ENCODE measurements at places on chromosomes 3 and 15.

DNA sequence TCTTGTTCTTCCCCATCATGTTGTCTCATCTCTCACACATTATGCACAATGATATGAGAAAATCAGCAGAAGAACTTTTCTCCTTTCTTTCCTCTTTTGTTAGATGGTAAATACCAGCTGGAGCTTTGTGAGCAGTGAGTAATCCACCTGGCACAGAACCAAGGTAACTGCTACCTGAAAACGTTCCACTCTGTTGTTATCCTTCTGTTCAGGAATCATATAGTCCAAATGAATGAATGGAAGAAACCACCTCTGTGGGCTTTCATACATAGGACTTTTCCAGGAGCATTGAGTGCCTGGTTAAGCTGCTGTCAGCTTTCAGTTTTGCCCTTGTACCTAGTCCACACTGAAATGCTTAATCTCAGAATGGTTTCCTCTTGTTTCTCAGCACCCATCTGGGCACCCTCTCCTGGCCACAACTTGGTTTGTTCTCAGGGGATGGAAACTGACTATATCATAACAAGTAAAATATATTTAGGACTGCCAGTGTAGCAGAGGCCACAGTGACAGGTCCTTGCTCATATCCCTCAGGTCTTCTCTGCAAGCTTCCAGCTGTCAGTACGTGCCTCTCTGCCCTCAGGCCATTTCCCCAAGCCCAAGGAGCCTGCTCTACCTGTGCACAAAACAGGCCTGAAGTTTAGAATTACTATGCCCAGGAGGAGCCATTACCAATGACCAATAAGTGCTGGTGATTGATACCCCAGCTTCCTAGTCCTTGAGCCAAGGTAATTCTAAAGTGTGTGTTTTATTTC, 23.5 kb upstream of the SLC4A7 start:
- DNase-seq: no peak

GRCh38 chr3:119311081-119311925, 17.1 kb downstream of the ARHGAP31 start:
- no peak for DNase-seq

- DNase-seq: no peak
These were observed 36.2 kb downstream of the SSR3 start for GRCh38 chr3:156518726-156519125.

GRCh38 chr3:52503788-52504424, 8.8 kb downstream of the STAB1 start:
- DNase-seq: no peak

DNA sequence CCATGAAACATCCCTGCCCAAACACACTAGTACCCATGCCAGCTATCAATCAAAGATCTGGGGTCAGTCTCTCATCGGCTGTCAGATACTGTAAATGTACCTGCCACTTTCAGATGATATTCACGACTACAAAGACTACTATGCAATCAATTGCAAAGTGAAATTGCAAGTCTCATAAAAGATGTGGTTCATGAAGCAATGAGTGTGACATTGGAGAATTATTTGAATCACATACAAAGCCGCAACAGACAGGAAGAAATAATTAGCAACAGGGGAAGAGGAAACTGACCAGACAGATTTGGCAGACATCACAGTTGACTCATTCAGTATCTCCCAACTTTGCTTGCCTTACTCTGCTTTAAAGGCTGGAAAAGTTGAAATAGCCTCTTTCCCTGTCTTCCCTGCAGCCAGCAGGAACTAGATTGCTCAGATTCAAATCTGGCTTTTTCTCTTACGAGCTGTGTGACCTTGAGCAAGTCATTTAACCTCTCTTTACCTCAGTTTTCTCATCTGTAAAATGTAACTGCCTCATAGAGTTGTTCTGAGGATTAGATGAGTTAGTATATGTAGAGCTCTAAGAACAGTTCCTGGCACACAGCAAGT, 95.7 kb upstream of the C3orf80 start:
- DNase-seq: no peak

GRCh38 chr15:88657326-88658069, 18.7 kb downstream of the ISG20 start:
- peak; percentile 32 for DNase-seq

- no peak for DNase-seq
These were observed 35.4 kb downstream of the PCOLCE2 start for GRCh38 chr3:142853270-142854168.

DNA sequence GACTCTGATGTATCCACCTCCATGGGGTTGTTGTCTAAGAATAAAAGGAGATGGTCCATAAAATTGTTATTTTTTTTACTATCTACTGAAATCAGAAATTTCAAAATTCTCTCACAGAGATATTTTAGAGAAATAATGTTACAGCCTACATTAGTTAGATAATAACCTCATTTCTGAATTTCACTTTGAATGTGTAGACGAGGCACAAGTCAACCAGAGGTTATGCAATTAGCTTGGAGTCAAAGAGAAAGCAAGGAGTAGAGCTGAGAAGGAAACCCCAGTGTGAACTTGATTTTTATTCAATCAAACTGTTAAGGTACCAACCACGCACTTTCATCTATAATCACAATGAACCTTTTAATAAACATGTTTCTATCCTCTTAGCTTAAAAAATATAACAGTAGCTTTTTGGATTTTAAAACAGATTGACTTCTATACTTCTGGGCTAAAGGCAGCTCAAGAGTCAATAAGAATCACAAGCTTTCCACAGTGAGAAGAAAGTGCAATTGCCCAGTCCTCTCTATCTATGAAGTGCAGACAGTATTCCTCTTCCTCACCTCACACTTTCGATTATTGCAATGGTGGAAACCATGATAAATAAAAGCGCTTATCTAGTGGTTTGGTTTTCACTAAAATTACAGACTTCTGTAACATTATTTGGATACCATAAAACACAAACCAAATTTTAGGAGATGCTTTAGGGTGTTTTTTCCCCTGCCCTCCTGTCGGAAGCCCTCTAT, 403.2 kb downstream of the ZBTB20 start:
- no peak for DNase-seq

- DNase-seq: no peak
These were observed 2.0 kb downstream of the LYSMD2 start for GRCh38 chr15:51735228-51736010.

DNA sequence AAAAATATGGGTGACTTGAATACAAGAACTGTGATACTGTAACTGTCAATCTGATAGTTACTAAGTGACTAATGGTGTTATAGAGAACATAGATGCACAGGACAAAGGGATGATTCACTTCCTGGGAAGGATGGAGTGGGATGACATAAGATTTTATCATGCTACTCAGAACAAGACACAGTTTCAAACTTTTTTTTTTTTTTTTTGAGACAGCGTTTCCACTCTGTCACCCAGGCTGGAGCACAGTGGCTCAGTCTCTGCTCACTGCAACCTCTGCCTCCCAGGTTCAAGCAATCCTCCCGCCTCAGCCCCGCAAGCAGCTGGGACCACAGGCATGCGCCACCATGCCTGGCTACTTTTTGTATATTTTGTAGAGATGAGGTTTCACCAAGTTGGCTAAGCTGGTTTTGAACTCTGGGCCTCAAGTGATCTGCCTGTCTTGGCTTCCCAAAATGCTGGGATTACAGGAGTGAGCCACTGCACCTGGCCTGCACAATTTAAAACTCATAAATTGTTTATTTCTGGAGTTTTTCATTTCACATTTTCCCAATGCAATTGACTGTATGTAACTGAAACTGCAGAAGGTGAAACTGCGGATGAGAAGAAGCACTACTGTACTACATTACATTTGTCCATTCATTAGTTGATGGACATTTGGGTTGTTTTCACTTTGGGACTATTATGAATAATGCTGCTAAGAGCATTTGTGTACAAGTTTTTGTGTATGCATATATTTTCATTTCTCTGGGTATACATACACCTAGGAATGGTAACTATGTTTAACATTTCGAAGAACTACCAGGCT, 40.6 kb downstream of the ADIPOQ start:
- no peak for DNase-seq

DNA sequence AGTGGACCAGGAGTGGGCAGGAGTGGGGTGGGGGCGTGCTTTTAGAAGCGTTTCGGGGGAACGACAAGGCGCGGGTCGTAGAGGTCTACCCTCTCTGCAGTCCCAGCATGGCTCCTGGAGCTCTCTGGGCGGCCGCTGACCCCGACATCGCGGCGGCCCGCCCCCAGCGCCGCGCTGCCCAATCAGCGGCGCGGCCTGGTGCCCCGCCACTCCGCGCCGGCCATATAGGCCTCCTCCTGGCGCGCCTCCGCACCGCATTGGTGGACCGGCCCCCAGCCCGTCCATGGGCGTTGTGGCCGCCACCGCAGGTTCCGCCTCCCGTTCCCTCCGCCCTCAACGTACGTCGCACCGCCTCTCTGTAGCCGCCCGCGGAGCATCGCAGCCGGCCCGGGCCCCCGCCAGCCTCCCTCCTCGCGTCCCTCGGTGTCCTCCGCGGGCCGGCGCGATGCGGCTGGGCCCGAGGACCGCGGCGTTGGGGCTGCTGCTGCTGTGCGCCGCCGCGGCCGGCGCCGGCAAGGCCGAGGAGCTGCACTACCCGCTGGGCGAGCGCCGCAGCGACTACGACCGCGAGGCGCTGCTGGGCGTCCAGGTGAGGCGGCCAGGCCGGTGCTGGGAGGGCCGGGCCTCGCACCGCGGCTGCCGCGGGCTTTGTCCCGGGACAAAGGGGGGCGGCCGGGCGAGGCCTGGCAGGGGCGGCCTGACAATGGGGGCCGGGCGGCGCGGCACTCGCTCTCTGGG, at the start of gene RCN2:
Gene RCN2, plus strand, starts transcription at position 353 of the 738 bp plus-strand sequence. Its CDS starts 93 bp downstream, at position 446.
- DNase-seq: peak; percentile 97

DNA sequence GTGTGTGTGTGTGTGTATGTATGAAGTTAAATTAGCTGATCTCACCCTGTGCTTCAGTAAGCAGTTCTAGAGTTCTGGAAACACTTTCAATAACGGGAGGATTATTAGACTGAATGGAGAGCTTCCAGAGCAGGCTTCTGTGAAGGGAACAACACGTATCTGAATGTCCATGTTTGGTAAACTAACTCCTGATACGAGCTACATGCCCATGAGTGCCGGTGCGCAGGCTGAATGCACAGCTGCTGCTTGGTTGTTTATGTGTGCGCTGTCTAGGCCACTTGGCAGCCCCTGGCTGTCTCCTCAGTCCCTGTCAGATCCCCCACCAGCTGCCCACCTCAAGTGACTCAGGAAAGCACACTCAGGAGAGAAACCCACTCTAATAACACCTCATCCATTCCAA, 137.0 kb downstream of the EPHB1 start:
- DNase-seq: no peak

DNA sequence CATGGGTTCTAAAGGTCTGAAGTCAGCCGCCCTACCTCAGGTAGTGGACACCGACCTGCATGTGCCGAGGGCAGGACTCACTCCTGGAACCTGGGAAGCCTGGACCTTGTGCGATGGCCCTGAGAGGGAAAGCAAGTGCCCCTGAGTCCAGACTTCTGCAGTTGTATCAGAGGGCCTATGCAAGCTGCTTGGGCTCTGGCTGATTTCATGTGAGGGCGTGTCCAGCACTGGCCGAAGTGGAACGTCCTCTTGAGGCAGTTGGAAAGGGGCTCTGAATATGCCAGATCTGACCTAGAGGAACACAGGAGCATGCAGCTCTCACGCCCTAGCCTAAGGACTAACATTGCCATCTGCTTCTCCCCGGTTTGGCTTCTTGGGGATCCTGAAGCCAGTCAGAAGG, 2.5 kb upstream of the CAMP start:
- no peak for DNase-seq

- no peak for DNase-seq
These were observed 8.5 kb upstream of the ILDR1 start for GRCh38 chr3:122030381-122031122.

DNA sequence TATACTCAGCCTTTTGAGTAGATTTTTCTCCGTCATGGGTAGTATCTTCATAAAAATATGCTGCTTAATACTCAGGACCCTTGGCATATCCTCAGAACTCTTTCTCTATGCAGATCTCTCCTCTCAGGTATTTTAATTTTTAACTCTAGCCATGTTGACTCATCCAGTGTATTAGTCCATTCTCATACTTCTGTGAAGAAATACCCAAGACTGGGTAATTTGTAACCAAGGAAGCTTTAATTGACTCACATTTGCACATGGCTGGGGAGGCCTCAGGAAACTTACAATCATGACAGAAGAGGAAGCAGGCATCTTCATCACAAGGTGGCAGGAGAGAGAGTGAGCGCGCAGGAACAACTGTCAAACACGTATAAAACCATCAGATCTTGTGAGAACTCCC, 129.3 kb upstream of the CD96 start:
- no peak for DNase-seq

DNA sequence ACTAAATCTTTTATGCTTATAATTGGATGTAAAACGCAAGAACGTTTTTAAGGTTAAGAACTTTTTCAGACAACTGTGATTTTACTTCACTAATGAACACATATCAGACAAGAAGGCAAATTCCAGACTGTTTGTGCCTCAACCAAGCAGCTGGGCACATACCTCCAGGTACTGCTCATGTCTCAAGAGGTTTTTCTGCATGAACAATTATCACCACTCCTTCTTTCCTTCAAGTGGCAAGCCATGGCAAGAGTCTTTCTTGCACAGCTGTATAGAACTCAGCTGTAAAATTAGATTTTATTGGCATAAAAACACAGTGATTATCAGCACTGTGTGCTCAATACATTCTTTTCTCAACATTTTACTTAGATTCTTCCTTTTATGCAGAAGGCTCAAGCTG, 64.3 kb downstream of the FNDC3B start:
- DNase-seq: no peak

DNA sequence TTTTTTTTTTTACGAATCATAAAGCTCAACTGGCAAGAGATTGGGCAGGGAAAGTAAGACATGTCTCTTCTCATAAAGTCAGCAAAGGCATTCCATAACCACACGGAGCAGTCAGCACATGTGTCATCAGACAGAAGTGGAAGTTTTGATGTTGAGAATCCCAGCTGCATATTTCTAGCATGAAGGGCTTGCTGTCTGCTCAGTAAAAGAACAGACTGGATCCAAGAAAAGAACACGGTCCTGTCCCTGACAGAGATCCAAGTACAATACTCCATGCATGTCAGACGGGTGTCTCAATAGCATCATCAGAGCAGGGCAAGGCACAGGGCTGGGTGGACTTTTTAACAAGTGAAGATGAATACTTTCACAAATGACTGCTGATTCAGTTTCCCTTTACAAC, 38.2 kb downstream of the ABI3BP start:
- no peak for DNase-seq

GRCh38 chr3:78822726-78823125, 945.1 kb downstream of the ROBO1 start:
- DNase-seq: no peak

DNA sequence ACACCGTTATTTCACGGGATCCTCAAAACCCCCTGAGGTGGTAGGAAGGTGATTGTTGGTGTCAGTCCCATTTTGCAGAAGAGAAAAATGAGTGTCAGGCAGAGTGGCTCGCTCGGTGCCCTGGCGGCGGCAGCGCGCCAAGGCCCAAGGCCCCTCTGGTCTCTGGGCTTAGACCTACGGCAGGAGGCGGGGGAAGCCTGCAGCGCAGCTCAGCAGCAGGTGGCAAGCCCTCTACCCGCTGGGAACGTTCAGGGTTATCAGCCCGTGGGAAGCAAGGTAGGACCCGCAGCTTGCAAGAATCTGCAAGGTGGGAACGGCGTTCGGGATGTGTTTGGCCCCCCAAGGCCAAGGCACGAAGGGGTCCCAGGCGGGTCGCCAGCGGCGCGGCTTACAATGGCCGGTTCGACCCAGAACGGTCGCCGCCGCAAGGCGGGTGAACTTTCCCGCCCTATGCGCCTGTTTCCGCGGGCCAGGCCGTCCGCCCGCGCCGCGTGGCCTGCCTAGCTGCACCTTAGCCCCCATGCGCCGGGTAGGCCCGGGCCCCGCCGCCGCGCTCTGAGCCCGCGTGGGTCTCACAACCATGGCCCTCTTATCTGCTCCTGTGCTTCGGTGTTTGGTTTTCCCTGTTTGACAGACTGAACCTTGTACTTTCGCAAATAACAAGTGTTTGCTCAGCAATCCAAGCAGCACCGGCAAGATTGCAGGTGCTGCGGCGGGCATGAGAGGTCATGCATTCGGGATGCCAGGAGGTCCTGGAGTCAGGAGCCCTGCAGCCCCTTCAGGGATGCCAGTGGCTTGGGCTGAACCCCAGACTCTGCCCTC, 39.7 kb downstream of the CCNL1 start:
- no peak for DNase-seq

Data from amygdala (tissue), 56 donors.